ENCODE measurements at places on chromosomes 2 and 18.

DNA sequence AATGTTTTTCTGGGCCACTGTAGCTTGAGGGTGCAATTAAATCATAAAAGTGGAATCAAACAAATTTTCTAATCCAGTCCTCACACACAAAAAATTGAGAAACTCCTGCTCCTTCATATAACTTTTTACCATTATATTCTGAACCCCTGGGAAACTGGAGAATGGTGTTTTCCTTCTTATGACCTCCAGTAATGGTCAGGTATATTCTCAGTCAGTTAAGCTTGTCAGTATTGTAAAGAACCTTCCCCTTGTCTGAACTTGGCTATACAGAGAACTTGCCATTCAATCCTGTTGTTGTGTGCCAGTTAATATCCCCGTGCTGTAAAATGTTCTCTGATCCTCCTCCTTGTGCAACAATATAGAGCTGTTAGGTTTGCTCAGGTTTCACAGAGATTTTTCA lies 39.5 kb downstream of the ZNF804A start:
- DNase-seq: no peak

DNA sequence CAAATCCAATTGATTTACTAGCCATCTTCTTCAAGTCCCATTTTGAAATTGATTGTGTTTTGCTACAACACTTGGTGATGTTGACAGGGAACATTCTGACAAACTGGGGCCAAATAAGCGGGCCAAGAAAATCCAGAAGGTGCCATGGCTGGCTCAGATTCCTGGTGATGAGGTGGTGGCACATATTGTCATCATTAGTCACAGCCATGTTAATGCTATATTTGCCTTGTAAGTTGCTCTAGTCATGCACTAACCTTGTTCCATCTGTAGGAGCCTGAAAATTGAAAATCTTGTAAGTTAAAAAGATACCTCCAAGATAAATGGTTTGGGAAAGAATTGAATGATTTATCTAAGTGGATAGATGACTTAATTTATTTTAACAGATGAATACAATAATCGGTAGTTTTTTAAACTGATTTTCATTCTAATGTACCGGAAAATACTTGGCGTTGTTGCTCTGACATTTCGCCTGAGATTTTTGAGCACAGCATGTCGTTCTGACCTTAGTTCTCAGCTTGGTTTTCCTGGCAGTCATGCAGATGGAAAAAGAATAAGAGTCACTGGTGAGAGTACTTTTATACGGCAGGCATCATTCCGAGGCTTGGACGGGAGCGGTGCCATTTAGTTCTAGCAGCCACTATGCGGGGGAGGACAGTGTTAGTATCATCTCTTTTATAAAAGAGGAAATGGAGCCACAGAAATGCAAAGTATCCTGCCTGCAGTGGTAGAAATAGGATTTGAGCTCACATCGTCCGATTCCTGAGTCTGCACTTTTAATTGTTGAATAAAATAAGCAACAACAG lies 133.9 kb downstream of the ZNF532 start:
- no peak for DNase-seq

DNA sequence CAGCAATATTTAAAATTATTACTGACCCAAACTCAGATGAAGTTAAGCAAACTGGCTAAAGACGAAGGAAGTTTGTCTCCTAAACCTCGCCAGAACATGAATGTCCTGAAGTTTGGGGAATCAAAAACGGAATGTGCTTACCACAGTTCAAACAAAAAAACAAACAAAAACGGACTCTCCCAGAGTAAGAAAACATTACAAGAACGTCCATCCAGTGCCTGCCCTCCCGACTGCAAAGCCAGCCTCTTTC lies 1.1 kb downstream of the KANSL1L start:
- no peak for DNase-seq

DNA sequence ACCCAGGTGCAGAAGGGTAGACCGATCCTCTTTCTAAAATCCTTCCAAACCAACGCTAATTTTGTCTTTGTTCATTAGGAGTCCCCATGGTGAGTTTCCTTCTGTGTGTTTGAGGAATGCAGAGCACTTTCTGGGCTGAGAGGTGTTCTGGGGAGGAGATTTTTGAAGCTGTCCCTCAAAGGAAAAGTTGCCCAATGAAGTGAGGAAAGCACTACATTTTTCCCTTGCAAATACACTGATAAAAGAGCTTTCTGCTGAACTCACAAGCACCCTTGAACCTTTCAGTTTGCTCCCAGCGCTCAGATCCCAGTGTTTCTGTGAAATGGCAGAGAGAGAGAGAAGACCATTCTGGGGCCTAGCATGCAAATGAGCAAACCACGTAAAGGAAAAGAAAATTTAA lies 299.6 kb upstream of the FANCL start:
- DNase-seq: no peak

DNA sequence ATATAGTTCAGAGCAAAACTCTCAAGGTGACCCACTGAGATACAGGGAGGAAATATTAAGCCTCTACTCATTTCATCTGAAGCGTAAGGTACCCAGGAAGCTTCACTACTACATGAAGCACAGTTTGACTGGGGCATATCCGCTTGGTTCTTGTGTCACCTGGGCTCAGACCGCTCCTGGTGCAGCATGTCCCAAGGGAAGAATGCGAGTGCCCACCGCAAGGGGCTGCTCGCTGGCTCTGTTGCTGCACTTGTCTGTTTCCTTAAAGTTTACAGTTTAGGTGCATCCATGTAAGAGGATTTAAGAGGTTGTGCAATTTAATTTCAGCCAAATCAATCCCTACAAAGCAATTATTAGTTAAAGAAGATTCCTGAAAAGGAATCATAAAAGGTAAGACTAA lies 507.8 kb downstream of the FBXO15 start:
- DNase-seq: no peak

DNA sequence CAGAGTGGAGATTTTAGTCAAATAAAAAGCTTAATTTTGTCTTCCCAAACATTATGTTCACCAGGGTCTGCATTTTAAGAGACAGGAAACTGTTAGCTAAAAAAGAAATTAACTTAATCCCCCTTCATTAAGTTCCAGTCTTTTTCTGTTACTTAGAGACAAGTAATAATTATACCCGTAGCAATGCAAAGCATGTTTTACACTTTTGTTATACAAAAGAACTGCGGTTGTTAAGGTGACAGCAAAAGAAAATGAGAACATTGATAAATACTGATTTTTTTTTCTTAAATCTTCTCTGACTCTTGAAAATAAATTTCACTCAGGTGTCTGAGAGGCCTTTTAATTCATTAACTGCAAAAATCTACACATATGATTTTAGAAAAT lies 101.4 kb downstream of the MEIS1 start:
- DNase-seq: no peak

GRCh38 chr2:27689424-27689823 lies 25.7 kb downstream of the SLC4A1AP start:
- no peak for DNase-seq

Data from stimulated activated CD4-positive, alpha-beta T cell treated with anti-CD3 and anti-CD28 coated beads, Interleukin-4, amount 100 ng/mL, for 1 hour (primary cell).